Natural killer cell treated with Interleukin-12 subunit alpha and Interleukin-12 subunit beta and Interleukin-15 and Interleukin-18, amount 100 ng/mL, for 72 hours (primary cell): ENCODE measurements at places on chromosomes 4 and X. TPM values are rescaled to one million over a fixed set of nuclear protein-coding genes. Genes with fewer than 3 reads are reported as not detected.

GRCh38 chr4:141926406-141926805, 290.0 kb downstream of the IL15 start:
- H3K4me1 ChIP-seq = no peaks in the 10 kb centered on the region
- no peak for DNase-seq
- no peak overlapping the region for H3K4me3 ChIP-seq
- no peaks in the 10 kb centered on the region for H3K36me3 ChIP-seq
- H3K27me3 ChIP-seq = no peaks in the 10 kb centered on the region

TMEM271 gene
- total RNA-seq = not detected

DNA sequence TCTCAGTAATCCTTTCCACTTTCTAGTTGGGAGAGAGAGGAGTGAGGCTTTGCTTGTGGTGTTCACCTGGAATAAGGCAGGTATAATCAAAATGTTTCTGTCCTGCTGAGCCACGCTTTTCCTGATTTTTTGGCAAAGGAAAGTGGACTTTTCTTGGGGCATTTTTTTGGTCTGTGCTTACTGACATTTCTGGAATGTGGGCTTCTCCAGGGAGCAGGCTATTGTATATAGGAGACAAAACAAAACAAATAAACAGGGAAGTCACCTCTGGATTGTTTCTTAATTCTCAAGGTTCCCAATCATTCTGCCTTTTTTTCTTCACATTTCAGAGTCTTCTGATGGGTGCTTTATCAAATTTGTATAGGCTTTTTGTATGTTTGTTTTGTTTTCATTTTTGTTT, 25.7 kb upstream of the RP2 start:
- DNase-seq = no peak
- no peaks in the 10 kb centered on the region for H3K4me1 ChIP-seq
- H3K36me3 ChIP-seq = no peaks in the 10 kb centered on the region
- H3K27me3 ChIP-seq = peaks cover 23% of the 10 kb centered on the region
- no peak overlapping the region for H3K27ac ChIP-seq

DNA sequence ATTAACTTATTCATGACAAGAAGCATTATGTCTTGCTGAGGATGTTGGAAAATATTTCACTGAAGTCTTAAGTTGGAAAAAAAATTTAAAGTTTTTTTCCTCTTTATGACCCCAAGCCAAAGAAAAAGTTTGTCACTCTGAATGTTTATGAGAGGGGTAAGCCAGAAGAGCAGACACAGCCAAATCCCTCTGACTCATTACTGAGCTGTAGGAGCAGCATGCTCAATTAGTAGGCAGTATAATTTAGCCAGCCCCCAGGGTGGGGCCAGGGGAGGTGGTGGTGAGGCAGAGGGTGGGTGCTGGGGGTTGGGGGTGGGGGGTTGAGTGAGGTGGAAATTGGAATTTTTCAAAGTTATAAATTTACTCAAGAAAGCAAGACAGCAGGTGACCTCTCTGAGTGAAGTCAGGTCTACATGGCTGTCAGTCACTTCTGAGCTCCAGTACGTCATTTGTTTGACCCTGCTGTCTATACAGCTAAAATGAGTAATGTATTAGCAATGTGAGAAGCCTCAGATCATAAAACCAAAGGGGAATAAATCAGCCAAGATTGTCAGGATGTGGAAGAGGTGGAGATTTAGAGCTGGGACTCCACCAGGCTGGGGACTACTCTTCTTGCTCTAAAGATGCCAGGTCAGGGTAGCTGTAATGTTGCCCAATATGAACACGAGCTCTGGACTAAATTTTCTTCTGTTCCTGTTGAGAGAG, 98.8 kb upstream of the NDP start:
- no peaks in the 10 kb centered on the region for H3K27me3 ChIP-seq
- no peaks in the 10 kb centered on the region for H3K36me3 ChIP-seq
- no peaks in the 10 kb centered on the region for H3K4me1 ChIP-seq
- H3K4me3 ChIP-seq = no peak overlapping the region
- DNase-seq = no peak

NUDT10 gene
- 0.38 TPM for total RNA-seq

ENAM gene
- not detected for total RNA-seq
